ENCODE measurements at places on chromosomes 3 and 15.

DNA sequence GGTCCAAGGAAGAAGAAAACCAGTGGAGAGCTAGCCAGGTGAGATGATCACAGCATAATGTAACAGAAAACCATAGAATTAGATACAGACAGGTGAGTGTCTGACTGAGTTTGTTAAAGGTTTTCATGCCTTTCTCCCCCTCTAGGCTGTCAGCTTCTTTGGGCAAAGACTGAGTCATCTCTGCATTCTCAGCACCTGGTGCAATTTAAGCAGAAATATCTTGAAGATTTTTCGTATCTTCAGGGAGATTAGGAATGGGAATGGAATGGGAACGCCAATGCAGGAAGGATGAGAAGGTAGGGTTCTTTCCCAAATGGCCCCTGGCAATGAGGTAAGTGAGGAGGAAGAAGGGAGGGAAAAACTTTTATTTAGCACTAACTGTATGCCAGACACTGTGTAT is 122.0 kb upstream of the SLC7A14 start:
- no peak for DNase-seq

- no peak for DNase-seq
Observed at GRCh38 chr3:72982609-72983366, 13.8 kb upstream of the PPP4R2 start.

GRCh38 chr3:42116466-42116865 is 25.3 kb downstream of the TRAK1 start:
- DNase-seq: no peak

- DNase-seq: no peak
Observed at GRCh38 chr3:151101270-151101969, 16.0 kb downstream of the MED12L start.

- no peak for DNase-seq
Observed at GRCh38 chr3:195757438-195757770, 36.6 kb downstream of the MUC20 start.

- DNase-seq: no peak
Observed at GRCh38 chr15:42107473-42107872, 13.1 kb upstream of the PLA2G4D start.

Measured in KG1 (cell line).